A549 treated with ZK216348 at 1 μM for 4 hours (cell line): ENCODE measurements at places on chromosomes 7 and 10. TPM values are rescaled to one million over a fixed set of nuclear protein-coding genes. Genes with fewer than 3 reads are reported as not detected.

The SKIDA1 gene
- total RNA-seq: 1.1 to 1.6 TPM (median 1.3 TPM) in 5 replicates

The WNT16 gene
- total RNA-seq: 0.07 to 0.19 TPM (median 0.13 TPM) in 4 of 5 replicates, not detected in the other

The DNAJC30 gene
- total RNA-seq: 8.1 to 11.1 TPM (median 9.7 TPM) in 5 replicates

The KCNMA1 gene
- 38.7 to 80.9 TPM (median 73.7 TPM) in 5 replicates for total RNA-seq

The CHST15 gene
- total RNA-seq: 7.3 to 9.4 TPM (median 8.8 TPM) in 5 replicates
